ENCODE measurements at places on chromosomes 5 and 9. TPM values are rescaled to one million over a fixed set of nuclear protein-coding genes. Genes with fewer than 3 reads are reported as not detected.

TAF11L9 gene
- not detected for total RNA-seq

ACOT12 gene
- not detected for total RNA-seq

KIF4B gene
- total RNA-seq = 0.26 TPM

OR1Q1 gene
- total RNA-seq = not detected

IFNA13 gene
- total RNA-seq = not detected

MEF2C gene
- 118 TPM for total RNA-seq

DOCK2 gene
- 0.13 TPM for total RNA-seq

F2RL1 gene
- total RNA-seq = 98.1 TPM

All from dermis microvascular lymphatic vessel endothelial cell (primary cell).